ENCODE measurements at places on chromosomes 12 and 14.

- DNase-seq, result no peak
Measured at GRCh38 chr12:52350021-52350620, 17.2 kb downstream of the KRT85 start.

DNA sequence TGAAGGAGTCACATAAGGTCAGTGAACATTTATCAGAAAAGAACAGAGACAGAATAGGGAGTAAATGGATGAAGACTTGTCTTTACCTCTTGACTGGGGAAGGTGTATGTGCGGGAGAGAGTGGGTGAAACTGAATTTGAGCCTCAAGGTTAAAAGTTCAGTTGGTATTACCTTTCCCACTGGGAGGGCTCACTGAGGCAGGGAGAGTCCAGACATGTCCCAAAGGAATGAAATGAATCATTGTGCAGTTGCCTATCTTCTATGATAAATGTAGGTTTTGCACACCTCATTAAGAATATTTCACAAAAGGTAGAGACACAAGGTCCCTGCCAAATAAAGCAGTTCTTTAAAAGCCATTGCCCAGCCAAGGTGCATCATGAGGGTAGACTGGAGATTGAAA is 105.2 kb downstream of the KCNA5 start:
- DNase-seq, result no peak

GRCh38 chr14:99055816-99056215 is 216.2 kb downstream of the BCL11B start:
- DNase-seq, result peak; percentile 60

GRCh38 chr12:9707864-9708808 is 24.8 kb downstream of the CLECL1 start:
- DNase-seq, result peak; percentile 81

DNA sequence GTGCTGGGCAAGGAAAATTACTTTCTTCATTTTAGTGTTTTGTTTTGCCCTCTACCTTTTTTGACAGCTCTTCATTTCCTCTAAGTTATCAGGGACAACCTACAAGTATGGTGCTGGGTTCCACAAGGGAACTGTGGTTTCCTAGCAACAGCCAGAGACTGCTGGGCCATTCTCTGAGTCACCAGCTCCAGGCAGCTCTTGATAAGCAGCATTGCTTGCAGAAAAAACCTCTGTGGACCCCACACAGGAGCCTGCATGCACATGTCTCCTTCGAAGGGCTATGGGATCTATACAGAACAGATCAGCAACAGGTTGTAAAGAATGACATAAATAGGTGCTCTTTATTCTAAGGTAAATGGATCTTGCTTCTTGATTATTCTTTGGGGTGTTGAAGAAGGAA is 81.0 kb upstream of the CCDC196 start:
- no peak for DNase-seq

GRCh38 chr12:2363836-2364609 is 311.2 kb downstream of the CACNA1C start:
- DNase-seq, result no peak

GRCh38 chr14:40292664-40293063 is 860.4 kb upstream of the FBXO33 start:
- no peak for DNase-seq

DNA sequence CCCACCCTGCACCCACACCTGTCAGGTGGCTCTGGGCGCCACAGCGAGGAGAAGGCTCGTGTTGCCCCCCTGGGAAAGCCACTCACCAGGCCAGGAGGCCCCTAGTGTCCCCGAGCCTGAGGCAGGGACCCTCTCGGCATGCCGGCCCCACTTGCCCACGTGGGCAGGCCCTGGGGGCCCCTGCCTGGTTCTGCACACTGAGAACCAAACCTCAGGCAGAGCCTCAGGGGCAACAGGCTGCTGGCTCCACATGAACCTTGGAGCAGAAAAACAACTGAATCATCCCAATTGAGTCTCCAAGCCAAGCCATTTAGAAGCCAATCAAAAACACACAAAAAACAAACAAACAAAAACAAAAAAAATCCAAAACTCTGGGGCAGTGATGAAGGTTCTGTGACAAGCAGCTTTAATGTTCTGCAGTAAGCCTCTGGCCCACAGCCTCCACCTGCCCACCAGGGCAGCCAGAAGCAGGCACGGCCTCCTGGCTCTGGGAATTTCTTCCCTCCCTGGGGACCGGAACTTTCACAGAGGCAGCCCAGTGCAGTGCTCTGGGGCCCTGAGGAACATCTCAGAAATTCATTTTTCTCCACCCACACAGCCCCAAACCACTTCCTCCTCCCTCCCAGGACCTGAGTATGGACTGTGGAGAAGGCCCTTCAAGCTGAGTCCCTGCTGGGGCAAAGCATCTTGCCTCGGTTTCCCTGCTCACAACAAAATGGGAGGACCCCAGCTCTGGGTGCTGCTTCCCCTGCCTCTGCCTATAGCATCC is 90.2 kb downstream of the CHGA start:
- no peak for DNase-seq

Measured in CD4-positive, alpha-beta T cell treated with Interleukin-4 for 4 hours (primary cell).